ENCODE measurements at places on chromosomes 5 and 9.
A peak's percentile ranks its signal among the peaks of the same experiment; 100 is the strongest.

DNA sequence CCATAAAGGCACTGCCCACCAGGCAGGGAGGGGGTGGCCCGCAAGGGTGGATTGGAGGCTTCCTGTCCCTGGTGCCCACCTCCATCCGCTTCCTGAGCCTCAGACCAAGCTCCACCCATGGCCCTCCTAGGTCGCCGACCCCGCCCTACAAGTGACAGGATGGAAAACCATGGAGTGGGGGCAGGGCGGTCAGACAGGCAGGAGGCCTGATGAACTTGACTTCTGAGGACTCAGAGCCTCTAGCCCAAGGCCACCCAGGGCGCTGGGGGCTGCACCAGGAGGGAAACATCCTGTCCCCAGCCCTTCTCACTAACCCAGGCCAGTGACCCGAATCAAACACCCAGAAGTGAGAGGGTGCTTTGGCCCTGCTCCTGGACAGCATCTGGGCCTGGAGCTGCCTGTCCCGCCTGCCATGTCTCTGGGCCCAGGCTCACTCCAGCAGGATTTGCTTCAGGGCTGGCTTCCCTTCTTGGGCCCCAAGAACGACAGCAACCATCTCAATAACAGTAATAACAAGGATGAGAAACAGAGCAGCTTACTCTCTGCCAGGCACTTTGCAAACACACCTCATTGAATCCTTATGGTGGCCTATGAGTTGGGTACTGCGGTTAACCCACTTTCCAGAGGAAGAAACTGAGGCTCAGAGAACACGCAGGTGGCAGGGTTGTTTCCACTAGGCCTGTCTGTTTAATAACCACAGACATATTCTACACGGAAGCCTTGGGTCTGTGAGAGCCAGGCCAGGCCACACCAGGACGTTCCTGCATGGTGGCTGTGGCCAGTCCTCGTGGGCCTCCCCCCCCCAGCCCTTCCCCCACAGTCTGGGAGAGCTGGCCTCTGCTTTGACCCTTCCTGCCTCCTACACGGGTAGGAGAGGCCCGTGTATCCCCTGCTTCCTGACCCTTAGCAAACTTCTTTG, 4.4 kb upstream of the ST6GALNAC6 start:
- DNase-seq = peak; percentile 96

- no peak for DNase-seq
These were observed 26.7 kb downstream of the FBXO10 start for GRCh38 chr9:37549527-37549926.

GRCh38 chr9:76713381-76713780, 50.9 kb upstream of the PCA3 start:
- no peak for DNase-seq

DNA sequence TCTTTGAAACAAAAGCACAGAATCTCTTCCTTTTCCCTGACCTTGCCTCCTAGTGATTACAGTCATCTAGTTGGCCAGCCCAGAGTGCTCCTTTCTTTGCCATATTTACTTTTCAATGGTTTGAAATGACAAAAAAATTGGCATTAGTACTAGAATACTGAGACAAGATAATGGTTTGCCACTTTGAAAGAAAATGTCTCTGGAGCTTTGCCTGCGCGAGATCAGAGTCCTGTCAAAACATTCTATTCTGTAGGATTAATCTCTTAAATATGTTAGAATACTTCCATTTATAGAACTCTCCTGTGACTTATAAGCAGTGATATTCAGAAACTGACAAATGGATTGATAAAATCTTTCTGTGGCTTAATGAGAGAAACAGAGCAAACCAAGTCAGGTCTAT, 484.0 kb upstream of the IZUMO3 start:
- no peak for DNase-seq

- peak; percentile 89 for DNase-seq
These were observed 16.7 kb downstream of the TRAF1 start for GRCh38 chr9:120909904-120910303.

GRCh38 chr5:35269006-35269405, 38.7 kb upstream of the PRLR start:
- DNase-seq = no peak

DNA sequence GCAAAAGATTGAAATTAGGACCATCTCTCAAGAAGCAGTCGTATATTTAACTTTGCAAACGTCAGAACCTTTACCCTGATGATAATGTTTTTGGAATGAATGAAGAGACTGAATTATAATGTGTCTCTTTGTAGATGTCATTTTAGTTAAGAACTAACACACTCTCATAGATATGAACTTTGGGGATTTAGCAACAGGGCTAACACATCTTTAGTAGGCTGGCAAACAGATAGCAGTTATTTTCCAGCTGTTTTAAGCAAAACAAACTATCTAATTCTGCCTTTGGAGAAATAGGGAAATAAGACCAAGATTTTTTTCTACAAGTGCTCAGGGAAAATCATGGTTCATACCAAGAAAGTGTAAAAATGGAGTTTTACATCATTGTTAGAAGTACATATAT, 469.7 kb downstream of the SPATA31D1 start:
- DNase-seq = no peak

DNA sequence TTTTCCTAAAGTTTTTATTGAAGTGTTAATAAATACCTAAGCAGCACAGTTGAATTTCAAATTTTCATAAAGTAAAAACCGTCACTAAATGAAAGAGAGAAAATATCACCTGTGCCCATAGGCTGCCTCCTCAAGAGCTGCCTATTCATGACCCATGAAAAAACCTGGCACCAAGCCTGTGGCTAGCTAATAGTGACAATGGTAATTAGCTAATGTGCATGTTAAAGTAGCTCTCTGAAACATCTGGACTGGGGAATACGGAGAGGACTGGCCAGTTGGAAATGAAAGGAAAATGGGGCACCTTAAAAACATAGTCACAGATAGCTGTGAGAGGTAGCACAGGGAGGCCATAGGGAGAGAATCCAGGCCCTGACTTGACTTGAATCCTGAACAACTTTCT, 5.4 kb upstream of the GNE start:
- DNase-seq = no peak

DNA sequence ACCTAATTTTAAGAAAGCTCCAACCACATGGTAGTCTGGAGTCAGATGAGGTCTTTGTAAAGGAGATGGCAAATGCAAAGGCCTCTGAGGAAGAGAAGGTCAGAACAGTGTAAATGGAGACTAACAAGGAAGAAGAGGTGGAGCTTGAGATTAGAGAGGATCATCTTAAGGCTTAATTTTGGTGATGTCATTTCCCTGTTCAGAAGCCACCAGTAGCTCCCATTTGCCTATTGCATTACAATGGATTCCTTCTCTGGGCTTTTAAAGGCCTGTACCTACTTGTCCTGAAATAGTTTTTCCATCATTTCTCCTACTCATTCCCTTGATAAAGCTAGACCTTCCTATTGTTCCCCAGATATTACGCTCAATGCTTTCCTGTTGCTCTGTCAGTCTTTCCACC, 16.1 kb downstream of the PCSK5 start:
- no peak for DNase-seq
